ENCODE measurements at places on chromosomes 7 and 10.

- DNase-seq: no peak
Observed at GRCh38 chr10:46523119-46523961, 33.1 kb downstream of the GPRIN2 start.

- no peak for DNase-seq
Observed at GRCh38 chr10:36789974-36790373, 335.4 kb upstream of the ANKRD30A start.

- DNase-seq: no peak
Observed at GRCh38 chr7:32279500-32279899, 209.3 kb upstream of the PDE1C start.

GRCh38 chr10:110456046-110456445, 41.7 kb upstream of the DUSP5 start:
- no peak for DNase-seq

DNA sequence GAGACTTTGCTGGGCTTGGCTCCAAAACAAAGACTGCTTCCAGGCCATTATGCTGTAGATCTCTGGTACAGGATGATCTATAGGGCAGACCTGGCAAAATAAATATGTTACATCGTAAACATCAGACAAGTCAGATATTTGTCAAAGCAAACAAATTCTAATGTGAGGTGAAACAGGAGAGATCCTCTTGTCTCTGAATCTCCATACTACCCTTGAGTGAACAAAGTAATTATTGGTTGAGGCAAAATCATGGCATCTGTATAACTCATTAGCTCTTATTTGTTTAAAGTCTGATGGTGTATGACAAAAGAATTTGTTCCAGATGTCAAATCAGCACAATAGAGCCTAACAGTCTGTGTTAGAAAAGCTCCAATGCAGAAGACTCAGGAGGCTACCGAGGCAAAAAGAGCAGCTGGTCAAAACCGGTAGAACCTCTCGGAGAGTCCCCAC, 1291.5 kb downstream of the TYW1 start:
- DNase-seq: no peak

DNA sequence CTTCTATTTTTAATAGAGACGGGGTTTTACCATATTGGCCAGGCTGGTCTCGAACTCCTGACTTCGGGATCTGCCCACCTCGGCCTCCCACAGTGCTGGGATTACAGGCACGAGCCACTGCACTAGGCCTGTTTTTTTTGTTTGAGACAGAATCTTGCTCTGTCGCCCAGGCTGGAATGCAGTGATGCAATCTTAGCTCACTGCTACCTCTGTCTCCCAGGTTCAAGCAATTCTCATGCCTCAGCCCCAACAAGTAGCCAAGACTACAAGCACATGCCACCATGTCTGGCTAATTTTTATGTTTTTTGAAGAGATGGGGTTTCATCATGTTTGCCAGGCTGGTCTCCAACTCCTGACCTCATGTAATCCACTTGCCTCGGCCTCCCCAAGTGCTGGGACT, 73.7 kb downstream of the TYW1B start:
- DNase-seq: no peak

DNA sequence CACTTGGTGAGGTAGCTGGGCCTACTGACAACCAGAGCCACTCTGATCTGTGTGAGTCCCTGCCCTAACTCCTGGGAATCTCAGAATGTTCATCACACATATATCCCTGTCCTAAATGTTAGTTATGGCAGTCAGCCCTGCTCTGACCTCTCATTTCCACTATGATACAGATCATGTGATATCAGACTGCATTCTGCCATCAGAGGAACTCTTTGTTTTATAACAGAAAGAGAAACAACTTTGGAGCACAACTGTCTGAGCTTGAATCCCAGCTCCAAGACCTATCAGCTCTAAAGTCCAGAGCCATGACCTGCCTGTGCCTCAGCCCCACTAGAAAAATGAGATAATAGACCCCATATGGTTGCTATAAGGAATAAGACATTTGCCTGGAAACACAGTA, 54.6 kb upstream of the ABCB4 start:
- no peak for DNase-seq

GRCh38 chr7:68176974-68177373, 1180.3 kb downstream of the TYW1 start:
- DNase-seq: peak; percentile 1

Measured in CD4-positive, alpha-beta T cell treated with Interleukin-10 for 1 hour (primary cell).